Central memory CD8-positive, alpha-beta T cell (primary cell): ENCODE measurements at places on chromosomes 12 and 14.

DNA sequence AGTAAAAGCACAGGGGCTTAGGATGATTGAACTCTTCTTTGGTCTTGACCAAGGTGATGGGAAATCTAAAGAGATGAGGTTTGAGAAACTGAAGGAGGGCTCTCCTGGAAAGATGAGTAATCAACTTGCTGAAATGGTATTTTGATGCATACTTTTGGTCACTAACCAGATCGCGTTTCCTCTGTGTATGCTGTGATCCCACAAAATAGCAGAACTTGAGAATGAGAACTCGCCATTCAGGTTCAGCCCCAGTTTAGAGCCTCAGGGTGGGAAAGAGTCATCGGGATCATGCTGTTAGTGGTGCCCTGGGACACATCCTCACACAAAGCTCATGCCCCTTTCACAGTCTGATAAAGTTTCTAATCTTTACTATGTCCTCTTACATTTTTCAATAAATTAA is 488.8 kb downstream of the ETNK1 start:
- no peak for DNase-seq
- no peak overlapping the region for H3K27ac ChIP-seq
- no peaks in the 10 kb centered on the region for H3K36me3 ChIP-seq
- no peak overlapping the region for H3K4me3 ChIP-seq

- H3K36me3 ChIP-seq = peaks cover 85% of the 10 kb centered on the region
- peak overlapping the region; percentile 77 for H3K4me3 ChIP-seq
- peak overlapping the region; percentile 100 for H3K27ac ChIP-seq
- H3K4me1 ChIP-seq = peaks cover 92% of the 10 kb centered on the region
- DNase-seq = no peak
- no peaks in the 10 kb centered on the region for H3K27me3 ChIP-seq
Measured at GRCh38 chr14:22536853-22537338, 52.1 kb downstream of the DAD1 start.

GRCh38 chr12:1805441-1806081 is 14.8 kb upstream of the LRTM2 start:
- no peaks in the 10 kb centered on the region for H3K36me3 ChIP-seq
- H3K27me3 ChIP-seq = no peaks in the 10 kb centered on the region
- no peak overlapping the region for H3K27ac ChIP-seq
- H3K4me3 ChIP-seq = no peak overlapping the region

- no peak for DNase-seq
- H3K4me3 ChIP-seq = no peak overlapping the region
- H3K36me3 ChIP-seq = peaks cover 1% of the 10 kb centered on the region
- H3K4me1 ChIP-seq = peaks cover 9% of the 10 kb centered on the region
Measured at GRCh38 chr14:71514941-71515919, 417.0 kb upstream of the RGS6 start.

GRCh38 chr12:32567296-32567674 is 111.8 kb upstream of the DNM1L start:
- no peak overlapping the region for H3K4me3 ChIP-seq
- no peak for DNase-seq
- no peaks in the 10 kb centered on the region for H3K36me3 ChIP-seq
- H3K27me3 ChIP-seq = no peaks in the 10 kb centered on the region
- H3K27ac ChIP-seq = no peak overlapping the region

DNA sequence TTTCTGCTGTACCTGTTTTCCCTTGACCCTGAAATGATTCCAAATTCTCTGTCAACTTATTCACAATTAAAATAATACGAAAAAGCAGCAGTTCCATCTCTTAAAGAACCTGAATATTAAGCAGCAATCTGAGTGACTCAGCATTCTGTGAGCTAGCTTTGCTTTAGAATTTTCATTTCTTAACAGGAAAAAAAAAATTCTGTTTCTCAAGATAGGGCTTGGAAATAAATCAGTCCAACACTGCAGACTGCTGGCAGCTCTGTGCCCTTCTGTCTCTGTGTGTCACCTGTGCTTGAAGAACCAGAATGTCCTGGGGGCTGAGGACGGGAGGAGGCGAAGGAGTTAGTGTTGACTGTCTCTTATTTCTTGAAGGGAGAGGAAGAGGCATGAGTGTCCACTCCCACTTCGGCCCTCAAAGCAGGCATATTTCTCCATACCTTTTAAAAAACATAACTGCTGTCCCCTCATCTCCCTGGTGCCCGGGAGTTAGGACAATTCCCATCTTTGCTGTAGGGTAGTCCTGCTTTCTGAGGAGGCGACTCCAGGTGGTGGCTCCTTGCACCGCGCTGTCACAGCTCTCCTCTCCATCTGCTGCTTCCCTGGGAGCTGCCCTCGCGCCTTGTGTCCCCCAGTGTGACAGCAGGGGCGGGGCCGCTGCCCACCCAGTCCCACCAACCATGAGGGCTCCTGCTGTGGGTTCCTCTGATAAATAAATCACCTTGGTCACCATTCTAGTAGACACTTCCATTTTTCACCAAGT is 203.1 kb downstream of the CALM1 start:
- no peaks in the 10 kb centered on the region for H3K4me1 ChIP-seq
- no peak overlapping the region for H3K27ac ChIP-seq
- no peak overlapping the region for H3K4me3 ChIP-seq

DNA sequence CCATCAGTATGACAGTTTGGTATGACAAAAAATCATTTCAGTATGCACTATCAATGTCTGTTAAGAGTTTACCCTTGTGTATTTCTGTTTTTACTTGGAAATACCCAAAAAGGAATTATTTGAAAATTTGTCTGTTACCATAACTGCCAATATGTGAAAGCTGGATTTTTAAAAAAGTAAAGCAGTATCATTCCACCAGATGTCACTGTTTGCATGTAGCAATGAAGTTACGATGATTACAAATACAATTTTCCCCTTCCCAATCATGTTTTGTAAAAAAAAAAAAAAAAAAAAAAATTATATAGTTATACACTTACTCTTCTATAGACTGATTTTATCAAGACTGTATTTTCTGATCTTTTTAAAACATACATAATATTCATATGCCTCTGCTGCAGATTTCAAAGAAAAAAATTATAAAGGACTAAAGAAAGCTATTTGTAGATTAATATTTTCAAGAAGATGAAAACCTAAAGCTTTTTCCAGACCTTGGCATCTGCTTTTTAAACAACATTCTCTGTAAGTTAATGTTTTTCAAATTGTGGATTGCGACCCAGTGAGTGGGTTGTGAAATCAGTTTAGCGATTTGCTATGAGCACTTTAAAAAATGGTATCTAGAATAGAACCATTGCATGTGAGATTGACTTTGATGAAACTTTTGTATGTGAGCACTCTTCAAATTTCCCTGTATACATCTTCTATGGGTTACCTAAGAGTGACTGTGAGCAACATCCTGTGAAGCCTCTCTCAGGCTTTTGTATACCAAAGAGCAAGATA is 114.2 kb downstream of the TTC6 start:
- no peaks in the 10 kb centered on the region for H3K27me3 ChIP-seq
- no peak overlapping the region for H3K27ac ChIP-seq
- H3K4me1 ChIP-seq = no peaks in the 10 kb centered on the region
- H3K4me3 ChIP-seq = no peak overlapping the region

DNA sequence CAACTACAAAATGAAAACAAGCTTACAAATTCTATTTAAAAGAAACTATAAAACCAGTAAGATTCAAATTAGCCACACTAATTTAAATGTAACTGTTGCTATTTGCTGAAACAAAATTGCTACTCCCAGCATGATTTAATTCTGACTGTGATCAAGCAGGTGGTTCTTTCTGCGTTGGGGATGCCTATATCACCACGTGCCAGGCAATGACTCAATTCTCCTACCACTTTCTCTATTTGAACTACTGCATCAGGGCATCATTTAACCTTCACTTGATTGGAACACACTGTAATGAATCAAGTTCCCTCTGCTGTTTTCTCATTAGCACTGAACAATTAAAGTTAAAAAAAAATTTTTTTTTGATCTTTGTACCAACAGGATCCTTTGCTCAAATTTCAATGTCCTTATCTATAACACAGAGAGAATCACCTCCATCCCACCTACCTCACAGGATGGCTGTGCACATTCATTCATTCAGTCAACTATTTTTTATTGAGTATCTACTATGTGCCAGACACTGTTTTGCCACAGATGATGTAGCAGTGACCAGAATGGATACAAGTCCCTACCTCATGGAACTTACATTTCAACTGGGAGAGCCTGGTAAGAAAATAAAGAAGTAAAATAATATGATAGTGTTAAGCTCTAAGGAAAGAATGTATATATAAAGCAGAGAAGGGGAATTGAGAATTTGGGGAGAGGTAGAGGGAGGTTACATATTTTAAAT is 8.0 kb upstream of the ACTN1 start:
- no peaks in the 10 kb centered on the region for H3K4me1 ChIP-seq
- no peaks in the 10 kb centered on the region for H3K36me3 ChIP-seq
- peaks cover 10% of the 10 kb centered on the region for H3K27me3 ChIP-seq
- H3K4me3 ChIP-seq = no peak overlapping the region
- DNase-seq = no peak

DNA sequence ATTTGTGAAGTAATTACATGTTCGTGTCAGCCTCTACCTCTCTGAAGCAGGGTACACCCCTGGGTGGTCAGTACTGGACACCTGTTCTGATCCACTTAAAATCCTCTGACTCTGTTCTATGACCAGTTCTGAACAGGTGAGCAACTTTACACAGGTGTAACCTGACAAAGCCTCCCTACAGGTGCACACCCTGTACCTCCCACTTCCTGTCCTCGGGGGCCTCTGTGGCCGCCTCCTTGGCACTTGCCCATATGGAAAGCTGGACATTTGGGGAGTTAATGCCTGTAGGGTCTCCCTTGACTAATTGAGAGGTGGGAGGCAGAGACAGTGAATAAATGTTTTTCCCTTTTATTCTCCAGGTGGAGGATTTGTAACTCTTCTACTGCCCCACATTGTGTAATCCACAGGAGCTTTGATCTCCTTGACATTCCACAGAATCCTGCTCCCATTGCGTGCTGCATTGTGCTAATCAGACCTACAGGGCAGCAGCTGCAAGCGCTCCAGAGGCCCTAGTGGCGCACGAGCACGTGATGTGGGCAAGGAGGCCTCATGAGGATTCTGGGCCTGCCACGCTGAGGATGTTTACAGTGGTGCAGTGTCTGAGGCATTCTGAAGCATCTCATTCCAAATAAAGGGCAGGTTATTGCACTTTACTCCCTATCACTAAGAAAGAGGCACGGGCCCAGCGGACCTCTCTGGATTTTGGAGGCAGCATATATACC is 45.8 kb upstream of the BATF start:
- H3K27ac ChIP-seq = no peak overlapping the region
- no peaks in the 10 kb centered on the region for H3K4me1 ChIP-seq
- peaks cover 24% of the 10 kb centered on the region for H3K27me3 ChIP-seq
- no peak overlapping the region for H3K4me3 ChIP-seq

DNA sequence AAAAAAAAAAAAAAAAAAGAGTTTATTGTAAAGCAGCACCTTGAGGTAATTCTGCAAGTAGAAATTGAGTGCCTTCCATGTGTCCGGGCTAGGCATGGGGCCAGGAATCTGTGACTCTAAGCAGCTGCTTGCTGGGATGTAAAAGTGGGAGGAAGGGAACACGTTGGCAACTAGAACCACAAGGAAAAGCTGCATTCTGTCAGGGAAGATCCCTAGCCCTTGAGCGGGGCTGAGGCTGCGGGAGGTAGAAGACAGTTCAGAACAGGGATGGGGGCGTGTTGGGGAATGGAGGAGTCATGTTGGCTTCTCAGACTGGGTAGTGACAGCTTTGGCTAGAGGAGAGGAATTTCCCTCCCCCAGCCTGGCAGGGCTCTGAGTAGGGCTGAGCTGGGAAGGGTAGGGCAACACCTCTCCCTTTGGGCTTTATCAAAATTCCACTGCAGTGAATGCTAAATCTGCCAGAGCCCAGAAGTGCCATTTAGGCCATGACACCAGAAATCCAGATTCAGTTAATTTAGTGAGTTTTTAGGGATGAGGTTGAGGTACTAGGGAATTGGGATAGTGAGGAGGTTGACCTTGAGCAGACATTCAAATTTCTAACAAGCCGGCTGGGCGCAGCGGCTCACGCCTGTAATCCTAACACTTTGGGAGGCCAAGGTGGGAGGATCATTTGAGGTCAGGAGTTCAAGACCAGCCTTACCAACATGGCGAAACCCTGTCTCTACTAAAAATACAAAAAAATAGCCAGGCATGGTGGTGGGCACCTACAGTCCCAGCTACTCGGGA is 3.4 kb upstream of the TRAFD1 start:
- peaks cover 9% of the 10 kb centered on the region for H3K27me3 ChIP-seq
- no peak for DNase-seq
- no peak overlapping the region for H3K4me3 ChIP-seq

- H3K27ac ChIP-seq = no peak overlapping the region
- no peaks in the 10 kb centered on the region for H3K27me3 ChIP-seq
- H3K4me1 ChIP-seq = no peaks in the 10 kb centered on the region
Measured at GRCh38 chr12:114920771-114921554, 237.0 kb upstream of the TBX3 start.

- no peaks in the 10 kb centered on the region for H3K4me1 ChIP-seq
- no peaks in the 10 kb centered on the region for H3K27me3 ChIP-seq
- no peak for DNase-seq
Measured at GRCh38 chr12:16154990-16155389, 122.5 kb downstream of the SLC15A5 start.

DNA sequence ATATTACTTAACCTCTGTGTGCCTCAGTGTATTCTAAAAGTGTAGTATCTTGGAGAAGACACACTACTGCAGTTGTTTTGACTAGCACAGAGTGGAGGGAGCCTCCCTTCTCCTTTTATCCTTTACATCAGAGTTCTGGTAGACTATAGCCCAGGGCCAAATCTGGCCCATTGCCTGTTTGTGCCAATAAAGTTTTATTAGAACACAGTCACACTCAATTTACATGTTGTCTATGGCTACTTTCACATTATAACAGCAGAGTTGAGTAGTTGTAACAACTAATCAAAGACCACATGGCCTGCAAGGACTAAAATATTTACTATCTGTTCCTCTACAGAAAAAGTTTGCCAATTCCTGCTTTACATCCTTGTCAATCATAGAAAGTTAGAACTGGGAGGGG is 27.7 kb upstream of the IGF1 start:
- no peaks in the 10 kb centered on the region for H3K4me1 ChIP-seq
- no peaks in the 10 kb centered on the region for H3K36me3 ChIP-seq
